ENCODE measurements at places on chromosomes 11 and 22. TPM values are rescaled to one million over a fixed set of nuclear protein-coding genes. Genes with fewer than 3 reads are reported as not detected.

DNA sequence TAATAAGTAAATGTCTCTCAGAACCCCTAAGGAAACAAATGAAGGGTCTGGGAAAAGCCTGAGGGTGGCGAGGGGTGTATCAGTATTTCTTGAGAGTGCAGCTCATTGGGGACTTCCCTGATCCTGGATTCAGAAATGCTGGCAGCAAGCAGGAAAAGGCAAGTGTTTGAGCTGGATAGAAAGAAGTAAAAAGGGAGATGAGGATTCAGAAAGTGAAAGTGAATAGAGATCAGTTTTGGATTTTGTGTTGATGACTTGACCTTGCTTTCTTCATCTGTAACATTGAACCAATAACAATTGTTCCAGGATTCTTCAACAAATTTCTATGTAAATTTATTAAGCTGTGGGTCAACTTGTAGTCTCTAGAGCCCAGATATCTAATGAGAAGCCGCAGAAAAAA lies 66.9 kb upstream of the CTSC start:
- DNase-seq = no peak

DNA sequence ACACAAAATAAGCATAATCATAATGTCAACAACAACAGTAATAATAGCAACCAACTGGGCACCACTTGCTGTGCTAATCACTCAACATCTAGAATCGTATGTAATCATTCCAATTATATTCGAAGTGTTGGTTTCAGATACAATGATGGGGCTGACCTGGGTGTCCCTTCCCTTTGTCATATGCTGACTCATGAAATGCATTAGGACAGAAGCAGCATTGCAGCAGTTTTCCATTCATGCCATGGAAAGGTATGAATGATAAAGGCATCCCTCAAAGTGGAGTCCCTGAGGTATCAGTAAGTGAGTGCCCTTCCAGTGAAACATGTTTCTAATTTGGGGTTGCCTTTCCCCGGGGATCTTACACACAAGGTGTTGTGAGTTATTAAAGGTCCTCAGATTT lies 46.3 kb upstream of the ANO3 start:
- no peak for DNase-seq

The GRAMD4 gene
- total RNA-seq = 6.2 TPM

DNA sequence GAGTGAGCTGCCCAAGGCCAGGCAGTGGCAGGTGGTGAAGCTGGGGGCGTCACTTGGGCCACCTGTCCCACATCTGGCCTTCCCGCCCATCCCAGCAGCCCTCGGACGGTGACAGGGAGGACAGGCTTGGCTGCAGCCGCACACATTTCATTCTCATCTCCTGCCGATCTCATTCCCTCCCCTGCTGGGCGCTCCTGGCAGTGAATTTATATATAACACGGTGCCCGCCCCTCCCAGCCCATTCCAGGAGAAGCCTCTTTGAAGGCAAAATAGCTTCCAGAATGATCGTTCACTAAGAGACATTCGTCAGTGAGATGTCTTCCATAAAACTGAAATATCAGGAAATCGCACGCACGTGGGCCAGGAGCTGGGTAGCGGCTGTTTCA lies 861.3 kb downstream of the TBC1D22A start:
- DNase-seq = no peak

DNA sequence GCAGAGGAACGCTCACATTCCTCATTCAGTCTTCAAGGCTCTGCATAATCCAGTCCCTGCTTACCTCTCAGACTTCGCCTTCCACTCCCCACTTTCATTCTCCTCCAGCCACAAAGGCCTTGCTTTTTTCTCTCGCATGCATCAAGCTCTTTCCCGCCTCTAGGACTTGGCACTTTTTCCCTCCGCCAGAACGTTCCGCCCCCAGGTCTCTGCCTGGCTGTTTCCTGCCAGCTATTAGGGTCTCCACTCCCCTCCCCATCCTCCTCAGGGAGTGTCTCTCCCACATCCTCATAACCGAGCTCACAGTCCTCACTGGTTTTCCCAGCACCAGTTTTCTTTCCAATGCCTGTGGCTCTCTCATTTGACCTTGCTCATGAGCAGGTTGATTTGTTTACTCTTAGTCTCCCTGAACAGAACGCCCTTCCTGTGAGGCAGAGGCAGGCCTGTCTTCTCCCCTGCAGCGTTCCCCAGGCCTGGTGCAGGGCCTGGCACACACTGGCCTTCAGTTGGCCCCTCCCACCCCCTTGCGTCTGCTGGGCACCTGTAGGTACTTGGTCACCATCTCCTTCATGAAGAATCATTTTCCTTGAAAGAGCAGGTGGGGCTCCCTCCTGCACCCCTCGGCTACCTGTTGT lies 75.2 kb downstream of the RTL6 start:
- DNase-seq = no peak

GRCh38 chr22:38788846-38789245 lies 5.1 kb downstream of the DNAL4 start:
- DNase-seq = no peak

- peak; percentile 41 for DNase-seq
Measured at GRCh38 chr22:38353142-38353629, 36.0 kb upstream of the CSNK1E start.

DNA sequence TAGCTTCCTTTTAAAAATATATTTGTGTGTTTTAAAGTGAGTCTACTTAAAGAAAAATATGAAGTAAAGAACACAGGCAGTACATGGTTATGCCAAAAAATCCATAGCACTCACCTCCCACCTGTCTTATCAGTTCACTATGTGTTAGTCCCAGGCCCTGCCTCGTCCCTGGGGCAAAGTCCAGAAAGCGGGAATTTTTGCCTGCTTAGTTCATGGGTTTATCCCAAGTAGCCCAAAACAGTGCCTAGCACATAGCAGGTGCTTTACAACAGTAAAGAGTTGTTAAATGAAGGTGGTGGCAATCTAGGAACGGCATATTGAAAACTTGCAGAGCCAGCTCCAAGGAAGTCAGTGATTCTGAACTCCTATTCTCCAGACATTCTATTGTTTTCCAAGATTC lies 154.0 kb downstream of the MN1 start:
- DNase-seq = no peak

DNA sequence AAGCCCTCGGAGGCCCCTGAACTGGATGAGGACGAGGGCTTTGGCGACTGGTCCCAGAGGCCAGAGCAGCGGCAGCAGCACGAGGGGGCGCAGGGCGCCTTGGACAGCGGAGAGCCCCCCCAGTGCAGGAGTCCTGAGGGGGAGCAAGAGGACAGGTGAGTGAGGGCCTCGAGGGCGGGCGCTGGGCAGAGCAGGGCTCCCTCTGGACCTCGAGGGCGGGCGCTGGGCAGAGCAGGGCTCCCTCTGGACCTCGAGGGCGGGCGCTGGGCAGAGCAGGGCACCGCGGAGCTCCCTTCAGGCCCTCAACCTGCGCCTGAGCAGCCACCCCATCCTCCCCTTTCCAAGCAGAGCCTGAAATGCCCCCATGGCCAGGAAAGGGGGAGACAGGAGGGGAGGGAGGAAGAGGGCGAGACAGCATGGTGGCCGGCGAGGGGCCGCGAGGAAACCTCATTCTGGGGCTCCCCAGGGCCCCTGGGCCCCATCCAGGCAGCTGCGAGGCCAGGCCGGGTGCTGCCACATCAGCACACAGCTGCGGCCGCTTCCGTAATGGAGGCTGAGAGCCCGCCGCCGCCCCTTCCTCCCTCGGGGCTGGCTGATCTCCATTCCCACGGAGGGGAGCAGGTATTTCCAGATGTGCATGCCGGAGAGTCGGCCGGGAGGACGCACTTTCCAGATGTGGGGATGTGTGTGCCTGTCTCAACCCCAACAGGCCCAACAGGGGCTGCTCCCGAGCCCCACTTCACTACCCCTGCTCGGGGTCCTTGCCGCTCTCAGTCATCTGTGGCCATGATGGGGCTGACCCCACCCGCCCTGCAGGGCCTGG lies 10.0 kb downstream of the PRR33 start:
- DNase-seq = no peak

- DNase-seq = no peak
Measured at GRCh38 chr11:16191868-16192240, 164.5 kb downstream of the SOX6 start.

DNA sequence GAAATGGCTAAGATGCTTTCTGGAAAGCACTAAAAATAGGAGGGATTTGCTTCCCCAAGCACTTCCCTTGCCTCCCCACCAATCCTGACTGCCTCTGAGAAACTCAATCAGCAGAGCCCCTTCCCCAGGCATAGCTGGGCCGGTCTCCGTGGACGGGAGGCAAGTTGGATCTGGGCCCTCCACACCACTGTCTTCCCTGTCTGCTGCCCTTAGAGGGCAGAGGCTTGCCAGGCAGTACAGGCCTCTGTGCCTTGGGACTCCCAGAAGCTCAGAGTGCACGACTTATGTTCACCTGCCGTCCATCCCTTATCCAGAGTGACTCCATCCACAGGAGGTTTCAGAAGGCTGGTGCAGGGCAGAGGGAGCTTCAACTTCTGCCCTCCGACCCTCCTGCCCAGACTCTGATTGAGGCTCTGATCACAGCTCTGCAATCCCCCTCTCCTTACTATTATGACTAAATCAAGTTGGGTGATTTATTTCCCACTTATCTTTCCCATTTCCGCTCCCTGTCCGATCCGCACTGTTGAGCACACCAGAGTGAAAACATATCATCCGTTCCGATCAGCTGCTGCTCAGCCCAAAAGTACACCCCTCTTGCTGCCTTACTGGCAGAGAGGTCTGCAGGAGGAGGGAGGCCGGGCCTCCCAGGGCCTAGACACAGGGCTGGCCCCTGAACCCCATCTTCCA lies 71.8 kb downstream of the DSCAML1 start:
- no peak for DNase-seq

The NRIP3 gene
- 23.4 TPM for total RNA-seq

The SMPD1 gene
- 71.8 TPM for total RNA-seq

DNA sequence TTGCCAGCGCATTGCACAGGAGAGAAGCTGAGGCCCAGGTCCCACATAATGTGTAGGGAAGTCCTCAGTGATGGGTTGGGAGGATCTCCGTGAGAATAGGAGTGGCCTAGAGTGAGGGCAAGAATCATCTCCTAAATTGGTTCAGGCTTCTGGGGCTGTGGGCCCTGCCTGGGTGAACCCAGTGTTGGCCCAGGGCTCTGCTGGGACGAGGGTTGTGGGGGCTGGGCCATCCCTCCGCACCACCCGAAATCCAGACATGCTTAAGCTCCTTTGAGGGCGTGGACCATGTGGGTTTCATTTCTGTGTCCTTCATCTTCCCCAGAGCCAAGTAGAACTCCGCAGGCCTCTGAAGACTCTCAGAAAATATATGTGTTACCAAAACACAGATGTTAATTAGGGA lies 3.7 kb downstream of the MICALL1 start:
- no peak for DNase-seq

GRCh38 chr11:108289699-108290098 lies 66.8 kb downstream of the ATM start:
- DNase-seq = no peak

- peak; percentile 41 for DNase-seq
Measured at GRCh38 chr22:43183496-43184277, 3.2 kb downstream of the TTLL12 start.

The RBMXL2 gene
- total RNA-seq = not detected

The OR4C3 gene
- total RNA-seq = not detected

DNA sequence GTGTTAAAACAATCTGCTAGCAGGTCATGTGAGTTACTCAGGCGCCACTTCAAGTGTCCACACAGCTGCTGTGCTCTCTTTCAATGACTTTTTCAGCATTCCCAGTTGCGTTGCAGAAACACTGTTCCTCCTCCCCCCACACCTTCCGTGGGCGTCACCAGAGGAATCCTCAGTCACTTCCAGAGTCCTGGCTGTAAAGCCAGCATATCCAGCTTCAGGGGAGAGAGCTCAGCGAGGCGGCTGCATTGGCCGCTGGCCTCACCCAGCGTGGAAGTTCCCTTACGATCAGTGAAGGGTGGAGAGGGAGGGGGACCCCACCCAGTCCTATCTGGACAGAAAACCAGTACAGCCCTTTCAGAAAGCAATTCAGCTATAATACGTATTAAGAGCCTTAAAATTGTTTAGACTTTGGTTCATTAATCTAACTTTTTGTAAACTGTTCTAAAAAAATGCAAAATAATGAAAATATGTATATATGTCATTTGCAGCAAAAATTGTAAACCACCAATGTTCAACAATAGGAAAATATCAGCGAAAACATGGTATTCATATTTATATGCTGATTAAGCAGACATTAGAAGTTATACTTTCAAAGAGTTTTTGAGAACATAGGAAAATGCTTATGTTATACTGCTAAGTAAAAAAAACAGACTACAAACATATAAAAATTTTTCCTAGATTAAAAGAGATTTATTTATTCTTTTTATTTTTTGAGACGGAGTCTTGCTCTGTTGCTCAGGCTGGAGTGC lies 2.8 kb upstream of the ANO9 start:
- DNase-seq = peak; percentile 59

GRCh38 chr22:36026741-36027140 lies 1.9 kb downstream of the RBFOX2 start:
- peak; percentile 37 for DNase-seq
